Myometrial cell (primary cell): ENCODE measurements at places on chromosomes 13 and 19. TPM values are rescaled to one million over a fixed set of nuclear protein-coding genes. Genes with fewer than 3 reads are reported as not detected.

Gene WDR87
- total RNA-seq = not detected in 2 replicates

Gene PRR19
- 3.2 TPM in 1 of 2 replicates, not detected in the other for total RNA-seq

Gene UGGT2
- 24.5 and 30.5 TPM in 2 replicates for total RNA-seq

Gene ECSIT
- total RNA-seq = 43.2 and 46.1 TPM in 2 replicates

Gene TMEM190
- total RNA-seq = not detected in 2 replicates

Gene CGB1
- not detected in 2 replicates for total RNA-seq
